ENCODE measurements at places on chromosomes 3 and 15. TPM values are rescaled to one million over a fixed set of nuclear protein-coding genes. Genes with fewer than 3 reads are reported as not detected.

The OSBPL10 gene
- 32.0 TPM for total RNA-seq

The AMOTL2 gene
- 76.0 TPM for total RNA-seq

The RSRC1 gene
- total RNA-seq: 51.7 TPM

The UTS2B gene
- 0.27 TPM for total RNA-seq

The SLC27A2 gene
- total RNA-seq: 8.9 TPM

The KCNH8 gene
- total RNA-seq: 0.29 TPM

The SYNPR gene
- not detected for total RNA-seq

The ANKUB1 gene
- total RNA-seq: not detected

GRCh38 chr3:27504749-27505148, 20.6 kb upstream of the SLC4A7 start:
- no peaks in the 10 kb centered on the region for H3K36me3 ChIP-seq
- no peaks in the 10 kb centered on the region for H3K27me3 ChIP-seq
- peaks cover 16% of the 10 kb centered on the region for H3K4me1 ChIP-seq
- no peak overlapping the region for H3K4me3 ChIP-seq

DNA sequence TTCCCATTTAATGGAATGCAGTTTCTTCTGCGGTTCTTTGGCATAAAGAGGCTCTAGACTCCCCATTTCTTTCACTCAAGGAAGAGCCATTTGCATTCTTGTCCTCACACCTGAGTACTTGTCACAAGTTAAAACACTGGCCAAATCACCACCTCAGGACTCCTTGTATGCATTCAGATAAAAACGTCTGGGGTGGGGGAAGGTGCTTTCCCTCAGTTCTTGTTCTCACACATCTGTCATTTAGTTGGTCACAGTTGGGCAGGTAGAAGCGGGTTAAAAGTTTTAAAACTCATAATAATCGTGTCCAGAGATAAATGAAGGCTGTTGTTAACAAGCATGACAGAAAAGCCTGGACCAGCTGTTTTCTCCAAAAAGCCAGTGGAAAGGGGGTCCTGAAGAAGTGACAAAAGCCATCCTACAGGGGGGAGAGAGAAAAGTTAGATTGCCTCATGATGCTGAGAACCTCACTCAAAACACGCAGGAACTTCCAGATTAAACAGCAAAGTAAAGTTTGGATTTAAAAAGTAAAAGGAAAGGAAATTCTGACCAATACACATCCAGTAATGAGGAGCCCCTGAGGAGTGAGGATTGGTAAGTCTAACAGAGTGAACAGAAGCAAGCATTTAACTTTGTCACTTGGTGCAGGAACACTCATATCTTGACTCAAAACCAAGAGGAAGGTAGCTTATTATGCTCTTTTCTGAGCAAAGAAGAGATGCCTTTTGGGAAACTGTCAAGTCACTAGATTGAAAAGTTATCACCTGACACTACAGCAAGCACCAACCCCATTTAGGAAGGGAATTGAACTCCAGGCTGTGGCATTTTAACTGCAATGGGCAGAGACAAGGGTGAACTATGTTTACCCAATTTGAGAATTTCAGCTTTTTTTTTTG, 2.8 kb downstream of the BCL2L10 start:
- H3K27me3 ChIP-seq: no peaks in the 10 kb centered on the region
- H3K4me3 ChIP-seq: no peak overlapping the region
- no peak overlapping the region for H3K27ac ChIP-seq
- DNase-seq: no peak

- DNase-seq: no peak
- H3K4me1 ChIP-seq: no peaks in the 10 kb centered on the region
- no peaks in the 10 kb centered on the region for H3K36me3 ChIP-seq
- no peak overlapping the region for H3K27ac ChIP-seq
Observed at GRCh38 chr3:97713634-97714033, 50.9 kb upstream of the ARL6 start.

DNA sequence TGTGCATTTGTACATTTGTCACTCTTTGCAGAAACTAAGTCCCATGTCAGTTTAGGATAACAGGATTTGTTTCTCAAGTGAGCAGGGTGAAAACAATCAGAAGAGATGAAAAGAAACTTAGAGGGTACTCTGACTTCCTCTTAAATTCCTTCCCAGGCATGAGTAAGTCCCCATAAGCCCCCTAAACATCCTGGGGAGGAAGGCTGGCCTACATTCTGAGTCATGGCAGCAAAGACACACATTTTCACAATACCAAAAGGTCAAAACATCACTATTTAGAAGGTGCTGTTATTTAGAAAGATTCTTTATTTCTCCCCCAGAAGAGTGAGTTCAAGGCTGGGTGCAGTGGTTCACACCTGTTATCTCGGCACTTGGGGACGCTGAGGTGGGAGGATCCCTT, 7.6 kb upstream of the FOXP1 start:
- no peak overlapping the region for H3K27ac ChIP-seq
- no peaks in the 10 kb centered on the region for H3K27me3 ChIP-seq
- no peak for DNase-seq
- H3K4me3 ChIP-seq: no peak overlapping the region
- no peaks in the 10 kb centered on the region for H3K36me3 ChIP-seq
- peaks cover 4% of the 10 kb centered on the region for H3K4me1 ChIP-seq

- H3K4me1 ChIP-seq: no peaks in the 10 kb centered on the region
- H3K27ac ChIP-seq: no peak overlapping the region
- H3K36me3 ChIP-seq: no peaks in the 10 kb centered on the region
- no peak overlapping the region for H3K4me3 ChIP-seq
- no peak for DNase-seq
- no peaks in the 10 kb centered on the region for H3K27me3 ChIP-seq
Observed at GRCh38 chr15:71971905-71972304, 146.0 kb downstream of the MYO9A start.

DNA sequence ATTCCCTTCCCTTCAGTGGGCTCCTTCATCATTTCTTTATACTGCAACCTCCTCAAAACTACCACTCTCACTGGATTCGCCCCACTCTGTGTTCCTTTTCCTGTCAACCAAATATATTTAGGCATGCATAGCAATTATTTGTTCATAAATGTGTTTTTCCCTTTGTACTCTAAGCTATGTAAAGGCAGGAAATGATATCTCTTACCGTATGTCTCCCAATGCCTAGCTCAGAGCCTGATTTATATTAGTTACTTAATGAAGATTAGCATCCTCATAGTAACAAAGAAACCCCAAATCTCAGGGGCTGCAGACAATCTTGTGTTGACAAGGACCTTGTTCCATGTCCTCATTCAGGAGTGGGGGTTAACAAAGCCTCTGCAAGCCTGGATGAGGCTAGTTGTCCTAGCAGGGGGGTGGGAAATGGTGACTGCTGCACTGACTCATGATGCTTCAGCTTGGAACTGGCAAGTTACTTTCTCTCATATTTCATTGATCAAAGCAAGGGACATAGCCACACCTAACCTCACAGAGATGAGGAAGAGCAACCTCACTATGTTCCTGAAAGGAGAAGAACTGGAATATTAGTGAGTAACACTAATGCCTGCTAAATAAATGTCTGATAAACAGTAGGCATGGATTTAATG, 15.2 kb downstream of the PHLDB2 start:
- no peaks in the 10 kb centered on the region for H3K4me1 ChIP-seq
- no peak overlapping the region for H3K27ac ChIP-seq
- H3K36me3 ChIP-seq: no peaks in the 10 kb centered on the region
- DNase-seq: no peak
- H3K4me3 ChIP-seq: no peak overlapping the region

- DNase-seq: no peak
- H3K27ac ChIP-seq: no peak overlapping the region
- no peaks in the 10 kb centered on the region for H3K27me3 ChIP-seq
- no peaks in the 10 kb centered on the region for H3K4me1 ChIP-seq
- H3K36me3 ChIP-seq: no peaks in the 10 kb centered on the region
Observed at GRCh38 chr15:62933386-62933785, 109.2 kb upstream of the TPM1 start.

GRCh38 chr3:195071011-195071728, 199.8 kb downstream of the XXYLT1 start:
- H3K4me3 ChIP-seq: no peak overlapping the region
- peaks cover 9% of the 10 kb centered on the region for H3K4me1 ChIP-seq
- H3K27ac ChIP-seq: no peak overlapping the region
- no peaks in the 10 kb centered on the region for H3K27me3 ChIP-seq
- no peak for DNase-seq

All from thyroid gland (tissue), 4 donors.